ENCODE measurements at places on chromosomes 11 and 22.

DNA sequence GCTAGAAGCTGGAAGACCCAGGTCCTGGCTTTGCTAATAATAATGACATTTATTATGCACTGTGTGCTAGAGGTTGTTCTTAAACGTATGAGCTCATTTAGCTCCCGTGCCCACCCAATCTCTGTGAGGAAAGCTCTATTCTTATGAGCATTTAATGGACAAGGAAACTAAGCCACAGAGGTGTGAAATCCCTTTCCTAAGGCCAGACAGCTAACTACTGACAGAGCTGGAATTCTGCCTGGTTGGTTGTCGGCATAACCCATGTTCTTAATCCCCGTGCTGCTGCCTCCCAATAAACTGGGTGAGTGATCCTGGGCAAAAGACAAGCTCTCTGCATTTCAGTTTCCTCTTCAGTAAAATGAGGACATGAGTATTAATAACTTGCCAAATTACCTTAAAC, 49.4 kb downstream of the SNX19 start:
- DNase-seq: no peak

DNA sequence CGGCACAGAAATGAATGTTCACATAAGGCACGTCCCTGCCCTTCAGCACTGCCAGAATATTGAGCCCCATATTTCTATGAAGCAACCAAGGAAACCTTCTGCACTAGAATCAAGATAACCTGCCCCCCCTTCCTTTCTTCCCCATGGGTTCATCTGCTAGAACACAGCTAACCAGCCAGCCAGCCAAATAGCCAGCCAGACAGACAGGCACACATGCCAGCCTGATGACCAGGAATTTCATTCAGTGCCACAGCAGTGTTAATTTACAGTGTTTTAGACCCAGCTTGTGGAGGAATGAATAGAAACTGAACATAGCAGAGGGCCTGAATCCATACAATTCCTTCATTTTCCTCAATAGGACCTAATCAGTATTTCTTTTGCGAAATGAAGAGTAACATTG, 57.0 kb downstream of the TENM4 start:
- DNase-seq: no peak

- no peak for DNase-seq
Observed at GRCh38 chr22:43479962-43480361, 68.1 kb downstream of the MPPED1 start.

DNA sequence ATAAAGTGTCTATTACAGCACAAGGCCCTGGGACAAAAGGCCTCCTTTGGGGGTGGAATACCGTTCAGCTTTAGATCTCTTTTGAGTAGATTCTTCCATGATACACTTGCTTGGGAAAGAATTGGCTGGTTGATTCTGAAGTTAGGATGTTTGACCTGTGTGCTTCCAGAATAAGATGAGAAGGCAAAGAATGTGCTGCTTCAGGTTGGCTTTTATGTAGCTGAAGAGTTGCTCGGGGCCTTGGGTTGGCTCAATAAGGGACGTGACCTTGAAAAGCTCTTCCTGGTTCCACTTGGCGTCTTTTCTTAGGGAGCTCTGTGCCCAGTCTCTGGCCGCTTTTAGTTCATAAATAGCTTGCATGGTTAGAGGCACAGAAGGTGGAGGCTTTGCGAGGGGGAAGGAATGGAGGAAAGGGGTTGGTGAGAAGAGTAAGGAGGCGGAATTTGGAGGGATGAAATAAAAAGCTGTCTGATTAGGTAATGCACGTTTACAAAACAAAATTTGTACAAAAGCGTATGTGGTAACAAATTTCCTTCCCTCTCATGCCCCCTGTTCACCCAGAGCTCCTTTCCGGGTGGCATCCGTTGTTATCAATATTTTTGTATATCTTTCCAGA, 4.2 kb upstream of the SORL1-AS1 start:
- no peak for DNase-seq

GRCh38 chr11:18771266-18772035, 20.1 kb downstream of the PTPN5 start:
- no peak for DNase-seq

DNA sequence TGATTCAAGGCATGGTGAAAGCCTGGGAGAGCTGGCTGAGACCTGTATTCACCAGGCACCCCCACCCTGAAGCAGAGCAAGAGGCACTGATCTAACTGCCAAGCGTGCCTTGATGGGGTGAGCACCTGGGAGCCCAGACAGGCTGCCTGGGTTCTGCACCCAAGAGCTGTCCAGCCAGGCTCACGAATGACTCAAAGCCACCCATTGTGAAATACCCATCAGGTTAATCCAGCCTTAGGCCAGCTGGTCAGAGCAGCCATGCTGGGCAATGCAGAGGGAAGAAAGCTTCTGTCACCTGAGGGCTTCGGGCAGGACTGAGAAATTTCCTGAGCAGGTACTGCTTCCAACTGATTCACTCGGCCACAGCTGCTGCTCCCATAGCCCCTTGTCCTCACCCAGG, 22.1 kb downstream of the THOC5 start:
- peak; percentile 15 for DNase-seq

DNA sequence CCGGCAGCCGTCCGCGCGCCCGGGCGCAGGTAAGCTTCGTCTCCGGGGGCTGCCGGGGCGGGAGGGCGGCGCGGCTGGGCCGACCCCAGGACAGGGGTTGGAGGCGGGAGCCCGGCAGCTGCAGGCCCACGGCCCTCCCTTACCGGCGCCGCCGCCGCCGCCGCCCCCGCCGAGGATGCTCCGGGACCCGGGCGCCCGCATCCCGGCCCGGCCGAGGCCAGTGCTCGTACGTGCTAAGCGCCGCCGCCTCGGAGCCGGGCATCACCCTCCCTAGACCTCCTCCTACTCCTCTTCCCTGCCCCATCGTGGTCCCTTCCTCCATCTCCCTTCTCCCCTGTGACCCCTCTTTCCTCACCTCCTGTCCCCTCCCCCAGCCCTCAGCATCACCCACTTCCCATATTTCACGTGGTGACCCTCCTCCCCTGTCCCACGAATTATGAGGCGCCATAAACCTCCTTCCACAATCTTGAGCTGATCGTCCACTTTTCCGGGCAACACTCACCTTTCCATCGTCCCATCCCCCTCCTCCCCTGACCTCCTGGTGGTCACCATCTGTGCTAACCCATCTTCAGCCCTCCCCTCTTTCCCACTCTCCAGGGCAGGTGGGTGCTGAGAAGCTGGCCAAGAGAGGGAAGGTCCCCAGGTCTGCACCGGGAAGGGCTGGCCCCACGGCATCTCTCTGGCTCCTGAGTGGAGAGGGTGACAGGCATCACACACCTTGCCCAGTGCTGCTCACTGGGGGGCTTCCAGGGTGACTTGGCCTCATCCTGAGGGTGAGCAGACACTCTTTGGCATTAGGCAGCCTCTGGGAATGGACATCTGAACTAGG, 612 bp downstream of the ASPHD2 start:
- DNase-seq: no peak

GRCh38 chr11:27830206-27830605, 130.0 kb upstream of the BDNF start:
- DNase-seq: no peak

DNA sequence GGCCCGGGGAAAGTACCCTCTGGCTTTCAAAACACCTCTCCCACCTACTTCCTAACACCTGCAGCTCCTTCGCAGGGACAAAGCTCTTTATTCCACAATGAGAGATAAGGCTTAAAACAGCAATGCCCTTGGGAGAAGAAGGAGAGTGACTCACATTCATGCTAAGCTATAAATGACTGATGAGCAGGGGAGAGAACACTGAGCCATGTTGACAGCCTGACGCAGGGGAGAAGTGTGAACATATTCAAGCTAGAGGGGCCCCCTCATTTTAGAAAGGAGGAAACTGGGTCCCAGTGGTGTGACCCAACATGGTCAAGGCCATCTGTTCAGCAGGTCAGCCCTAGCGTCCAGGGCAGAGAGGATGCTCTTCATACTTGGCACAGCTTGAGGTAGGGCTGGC, 171.8 kb downstream of the DSCAML1 start:
- peak; percentile 22 for DNase-seq

- DNase-seq: peak; percentile 26
Observed at GRCh38 chr22:36546092-36546804, 17.3 kb upstream of the EIF3D start.

- peak; percentile 52 for DNase-seq
Observed at GRCh38 chr22:30829901-30830550, 135.4 kb downstream of the OSBP2 start.

DNA sequence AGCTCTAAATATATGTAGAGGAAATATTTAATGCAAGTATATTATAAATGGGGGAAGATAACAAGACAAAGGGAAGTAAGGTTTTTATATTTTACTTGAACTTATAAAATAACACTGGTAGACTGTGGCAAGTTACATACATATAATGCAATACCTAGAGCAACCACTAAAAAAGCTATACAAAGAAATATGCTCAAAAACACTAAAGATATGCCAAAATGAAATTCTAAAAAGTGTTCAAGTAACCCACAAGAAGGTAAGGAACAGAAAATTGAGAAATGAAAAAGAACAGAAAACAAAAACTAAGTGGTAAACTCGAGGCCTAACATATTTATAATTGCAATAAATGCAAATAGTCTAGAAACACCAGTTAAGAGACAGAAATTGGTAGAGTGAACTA, 32.5 kb downstream of the BTG4 start:
- DNase-seq: no peak

- DNase-seq: no peak
Observed at GRCh38 chr22:22386602-22387385, 121.7 kb downstream of the ZNF280B start.

GRCh38 chr11:129268371-129268770, 76.2 kb upstream of the ARHGAP32 start:
- DNase-seq: no peak

- no peak for DNase-seq
Observed at GRCh38 chr22:50053861-50054260, 4.2 kb downstream of the TTLL8 start.

DNA sequence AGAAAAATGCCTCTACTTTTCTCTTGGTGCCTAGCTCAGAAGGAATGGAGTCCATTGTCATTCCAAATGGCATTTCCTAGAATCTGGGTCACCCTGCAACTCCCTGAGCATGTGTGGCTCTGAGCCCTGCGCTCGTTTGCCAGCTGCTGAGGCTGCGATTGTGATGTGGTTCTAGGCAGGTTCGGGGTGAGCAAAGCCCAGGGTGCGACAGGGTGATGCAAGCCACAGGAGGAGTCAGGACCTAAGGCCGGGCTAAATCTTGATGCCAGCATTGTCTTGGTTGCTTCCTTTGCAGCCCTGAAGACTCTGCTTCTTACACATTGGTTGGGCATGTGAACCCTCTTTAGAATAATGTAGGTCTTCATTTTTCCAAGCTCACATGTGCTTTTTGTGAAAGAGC, 131.0 kb downstream of the MORC2 start:
- no peak for DNase-seq

- no peak for DNase-seq
Observed at GRCh38 chr11:113001709-113002108, 40.5 kb downstream of the NCAM1 start.

DNA sequence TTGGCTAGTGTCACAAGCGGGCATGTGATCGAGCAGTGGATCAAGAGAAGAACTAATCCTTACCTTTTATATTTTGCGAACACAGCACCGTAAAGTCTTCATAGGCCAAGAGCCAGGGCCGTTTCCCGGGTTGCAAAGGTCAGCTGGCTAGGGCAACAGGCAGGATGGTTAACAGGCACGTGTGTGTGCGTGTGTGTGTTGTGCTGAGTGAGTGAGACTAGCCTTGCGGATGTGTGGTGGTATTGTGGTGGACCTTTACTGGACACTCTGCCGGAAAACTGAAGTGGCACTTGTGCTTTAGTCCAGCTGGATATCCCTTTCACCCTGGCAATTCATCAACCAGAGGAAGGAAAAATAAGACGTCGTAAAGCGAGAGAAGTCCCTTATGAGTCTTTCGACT, 176.7 kb downstream of the BCR start:
- no peak for DNase-seq

GRCh38 chr11:6544921-6545850, 48.1 kb downstream of the DNHD1 start:
- DNase-seq: no peak

GRCh38 chr11:72179049-72179803, 12.7 kb upstream of the FOLR1 start:
- DNase-seq: no peak

DNA sequence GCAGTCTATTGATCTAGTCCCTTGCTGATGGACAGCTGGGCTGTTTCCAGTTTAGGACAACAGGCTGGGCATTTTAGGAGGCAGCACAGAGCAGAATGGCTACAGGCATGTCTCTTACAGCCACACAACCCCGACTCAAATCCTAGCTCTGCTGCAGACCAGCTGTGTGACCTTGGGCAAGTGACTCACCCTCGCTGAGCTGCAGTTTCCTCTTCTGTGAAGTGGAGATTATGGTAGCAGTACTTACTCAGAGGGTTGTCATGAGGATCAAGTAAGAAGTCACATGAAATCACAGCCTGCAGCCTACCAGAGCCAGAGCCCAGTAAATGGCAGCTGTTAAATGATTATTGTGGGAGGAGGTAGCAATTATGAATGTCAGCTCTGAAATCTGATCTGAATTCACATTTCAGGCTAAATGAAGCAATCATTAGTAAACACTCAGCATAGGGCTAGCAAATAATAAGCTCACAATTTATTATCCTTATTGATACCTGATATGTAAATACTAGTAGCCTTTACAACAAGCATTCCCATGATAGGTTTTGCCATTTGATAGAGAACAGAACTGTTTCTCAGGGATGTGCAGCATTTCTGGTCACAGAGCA, 58.9 kb downstream of the MYEOV start:
- DNase-seq: peak; percentile 84

DNA sequence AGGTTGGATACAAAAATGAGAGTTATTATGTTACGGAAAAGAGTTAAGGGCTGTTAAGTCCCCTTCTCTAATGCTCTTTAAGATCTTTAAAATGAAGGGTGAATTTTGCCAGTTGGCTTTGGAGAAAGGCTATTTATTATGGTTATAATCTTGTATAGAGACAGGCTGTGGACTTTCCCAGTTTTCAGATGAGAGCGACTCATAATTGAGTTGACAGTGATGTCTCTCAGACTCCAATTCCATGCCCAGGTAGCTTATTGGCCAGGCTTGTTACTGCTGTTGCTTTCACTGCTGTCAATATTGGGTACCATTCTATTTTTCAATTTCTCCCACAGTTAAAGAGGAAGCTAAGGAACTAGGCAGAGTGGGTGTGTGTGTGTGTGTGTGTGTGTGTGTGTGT, 13.1 kb downstream of the ENDOD1 start:
- no peak for DNase-seq

DNA sequence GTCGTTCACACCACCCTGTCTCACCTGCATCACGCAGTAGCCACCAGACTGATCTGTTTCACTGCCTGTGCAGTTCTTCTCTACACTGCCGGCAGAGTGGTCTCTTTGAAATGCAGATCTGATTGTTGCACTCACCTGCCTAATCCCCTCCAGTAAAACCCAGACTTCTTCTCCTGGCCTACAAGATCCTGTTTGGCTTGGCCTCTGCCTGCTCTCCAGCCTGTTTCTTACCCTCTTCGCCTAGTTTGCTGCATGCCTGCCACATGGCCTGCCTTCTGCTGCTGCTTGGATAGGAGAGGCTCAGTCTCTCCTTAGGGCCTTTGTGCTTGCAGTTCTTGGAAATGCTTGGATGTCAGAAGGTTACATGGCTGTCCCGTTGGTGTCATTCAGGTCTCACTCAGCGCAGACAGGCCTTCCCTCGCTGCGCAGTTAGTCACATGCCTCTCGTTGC, 42.0 kb downstream of the PACS1 start:
- DNase-seq: no peak

GRCh38 chr11:118145285-118146227, 7.1 kb downstream of the SCN4B start:
- DNase-seq: peak; percentile 52

Data from renal cortical epithelial cell (primary cell).